ENCODE measurements at places on chromosomes 12 and 14.

GRCh38 chr14:92513966-92514843 is 624 bp downstream of the RIN3 start:
- no peak for DNase-seq

GRCh38 chr12:91633734-91634357 is 451.2 kb upstream of the DCN start:
- no peak for DNase-seq

DNA sequence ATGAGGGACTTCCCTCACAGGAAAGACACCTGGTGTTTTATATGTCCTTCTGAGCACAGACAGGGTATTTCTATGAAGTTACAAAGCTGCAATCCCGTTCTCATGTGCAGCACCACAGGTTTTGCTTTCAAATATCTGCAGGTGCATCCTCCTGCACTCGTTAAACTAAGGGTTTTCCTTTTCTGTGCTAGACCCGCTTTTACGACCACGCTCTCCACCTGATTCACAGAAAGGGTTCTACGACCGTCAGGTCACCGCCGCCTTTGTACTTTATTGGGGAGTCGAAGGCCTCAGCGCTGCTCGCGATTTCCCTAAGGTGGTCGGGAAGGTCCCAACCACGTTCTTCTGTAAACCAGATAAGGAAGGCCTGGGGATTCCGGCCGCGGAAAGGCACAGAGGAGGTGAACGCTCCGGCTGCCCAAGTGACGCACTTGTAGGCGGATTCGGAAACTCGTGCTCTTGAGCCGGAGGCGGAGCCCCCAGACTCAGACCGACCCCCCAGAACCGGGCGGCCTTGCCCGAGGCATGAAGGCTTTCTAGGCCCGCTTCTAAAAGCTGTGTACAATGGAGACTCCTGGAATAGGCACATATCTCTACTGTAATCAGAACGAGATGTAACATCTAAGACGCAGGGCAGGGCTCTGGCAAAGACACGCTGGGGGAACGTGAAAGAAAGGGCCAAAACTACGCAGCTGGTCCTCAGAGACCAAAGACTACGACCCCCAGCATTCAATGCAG is 995 bp upstream of the HSP90B1 start:
- peak; percentile 95 for DNase-seq

DNA sequence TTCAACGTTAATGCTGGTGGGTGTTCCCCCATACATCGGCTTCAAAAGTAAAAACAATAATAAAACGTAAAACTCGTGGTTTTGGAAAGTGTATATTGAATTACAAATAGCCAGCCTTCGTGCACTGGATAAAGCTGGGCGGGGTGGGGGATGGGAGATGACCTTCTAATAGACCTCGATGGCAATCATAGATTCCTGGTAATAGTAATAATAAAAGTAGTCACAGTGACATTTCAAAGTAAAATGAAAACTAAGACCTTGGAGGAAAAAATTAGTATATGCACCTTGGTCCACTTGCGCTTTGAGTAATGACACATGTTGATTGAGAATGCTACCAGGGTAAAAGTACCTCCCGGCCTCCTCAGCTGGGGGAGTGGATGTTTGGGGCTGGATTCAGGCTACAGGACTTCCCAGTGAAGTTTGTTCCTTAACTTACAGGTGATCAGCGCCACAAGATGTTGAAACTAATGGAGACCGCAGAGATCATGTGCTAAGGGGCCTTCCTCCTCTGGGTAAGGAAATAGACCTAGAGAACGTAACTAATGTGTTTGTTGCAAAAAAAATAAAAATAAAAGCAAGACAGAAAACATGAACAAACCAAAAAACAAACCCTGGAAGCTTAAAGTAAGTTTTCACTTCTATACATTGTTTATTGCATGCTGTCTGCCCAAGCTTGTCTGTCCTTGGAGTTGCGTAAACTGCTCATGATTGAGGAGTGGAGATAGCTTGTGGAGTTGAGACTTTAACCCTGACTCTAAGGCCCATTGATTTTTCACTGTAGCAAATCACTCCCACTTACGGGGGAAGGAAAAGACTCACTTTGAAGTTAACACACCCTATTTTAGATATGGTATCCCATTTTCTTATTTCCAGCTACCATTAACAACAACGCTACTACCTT is 907 bp upstream of the LRIG3 start:
- DNase-seq = no peak

DNA sequence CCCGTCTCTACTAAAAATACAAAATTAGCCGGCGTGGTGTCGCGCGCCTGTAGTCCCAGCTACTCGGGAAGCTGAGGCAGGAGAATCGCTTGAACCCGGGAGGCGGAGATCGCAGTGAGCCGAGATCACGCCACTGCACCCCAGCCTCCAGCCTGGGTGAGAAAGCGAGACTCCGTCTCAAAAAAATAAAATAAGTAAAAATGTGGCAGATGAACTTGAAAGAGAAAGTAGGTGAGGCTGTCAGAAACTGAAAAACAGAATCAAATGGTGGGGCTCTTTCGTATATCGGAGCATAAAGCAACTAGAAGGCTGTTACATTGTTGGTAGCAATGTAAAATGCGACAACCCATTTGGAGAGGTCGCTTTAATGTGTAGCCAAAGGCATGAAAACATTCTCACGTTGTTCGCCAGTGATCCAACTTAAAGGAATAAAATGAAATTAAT is 767 bp upstream of the CCNT1 start:
- DNase-seq = peak; percentile 33

DNA sequence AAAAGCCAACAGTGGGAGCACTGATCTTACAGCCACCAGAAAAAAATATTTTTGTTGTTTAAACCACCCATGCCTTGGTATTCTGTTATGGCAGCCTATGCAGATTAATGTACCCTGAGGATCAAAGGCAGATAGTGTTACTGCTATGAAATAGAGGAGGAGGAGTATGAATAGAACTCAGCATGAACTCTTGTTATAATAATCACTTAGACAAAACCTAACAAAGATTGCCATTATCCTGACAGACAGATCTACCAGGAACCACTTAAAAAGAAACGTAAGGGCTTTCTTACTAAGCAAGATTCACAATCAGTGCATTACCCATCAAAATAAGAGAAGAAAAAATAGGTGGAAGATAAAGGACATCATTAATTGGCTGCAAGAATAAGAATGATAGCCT is 558.3 kb downstream of the GALC start:
- no peak for DNase-seq

- no peak for DNase-seq
Measured at GRCh38 chr14:55451398-55451797, 11.0 kb upstream of the TBPL2 start.

DNA sequence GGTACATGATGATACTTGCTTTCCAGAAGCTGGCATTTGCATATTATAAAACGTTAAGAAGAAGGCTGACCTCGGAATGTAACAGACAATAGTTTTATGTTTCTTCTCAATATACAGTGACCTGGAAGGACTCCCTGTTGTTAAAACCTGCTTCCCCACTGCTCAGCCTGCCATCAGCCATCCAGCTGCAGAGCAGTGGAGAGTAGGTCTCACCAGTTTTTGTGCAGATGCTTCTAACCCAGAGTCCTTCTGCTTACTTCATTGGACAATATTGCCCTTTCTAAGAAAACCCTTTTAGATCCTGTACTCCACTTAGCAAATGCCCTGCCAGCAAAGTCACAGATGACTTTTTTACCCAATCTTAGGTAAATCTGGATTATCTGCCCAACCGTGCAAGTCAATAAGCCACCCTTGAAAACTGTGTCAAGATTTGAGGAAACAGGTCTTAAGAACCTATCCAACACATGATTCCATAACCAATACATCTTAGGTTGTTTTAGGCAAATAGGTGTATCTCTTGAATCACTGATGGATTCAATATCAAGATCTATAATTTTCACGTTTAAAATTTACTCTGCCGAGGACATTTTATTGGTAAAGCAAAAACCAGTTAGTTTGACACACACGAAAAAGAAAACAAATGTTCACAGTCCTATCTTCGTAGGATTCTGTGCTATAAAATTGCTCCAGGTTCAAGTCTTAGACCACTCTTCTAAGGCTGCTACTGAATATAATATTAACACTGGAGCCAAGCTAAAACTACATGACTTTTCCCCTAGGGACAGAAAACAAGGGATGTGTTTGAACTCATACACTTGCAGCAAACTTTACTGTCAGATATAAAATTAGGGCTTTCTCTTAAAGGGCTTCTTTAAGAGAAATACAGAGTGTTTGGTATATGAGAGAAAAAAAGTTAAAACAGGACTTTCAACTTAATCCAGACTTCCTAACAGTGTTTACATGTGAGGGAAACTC is 5.7 kb downstream of the PHLDA1 start:
- no peak for DNase-seq

- no peak for DNase-seq
Measured at GRCh38 chr12:126191031-126191891, 1126.0 kb downstream of the AACS start.

- DNase-seq = no peak
Measured at GRCh38 chr14:99258876-99259726, 12.9 kb downstream of the BCL11B start.

DNA sequence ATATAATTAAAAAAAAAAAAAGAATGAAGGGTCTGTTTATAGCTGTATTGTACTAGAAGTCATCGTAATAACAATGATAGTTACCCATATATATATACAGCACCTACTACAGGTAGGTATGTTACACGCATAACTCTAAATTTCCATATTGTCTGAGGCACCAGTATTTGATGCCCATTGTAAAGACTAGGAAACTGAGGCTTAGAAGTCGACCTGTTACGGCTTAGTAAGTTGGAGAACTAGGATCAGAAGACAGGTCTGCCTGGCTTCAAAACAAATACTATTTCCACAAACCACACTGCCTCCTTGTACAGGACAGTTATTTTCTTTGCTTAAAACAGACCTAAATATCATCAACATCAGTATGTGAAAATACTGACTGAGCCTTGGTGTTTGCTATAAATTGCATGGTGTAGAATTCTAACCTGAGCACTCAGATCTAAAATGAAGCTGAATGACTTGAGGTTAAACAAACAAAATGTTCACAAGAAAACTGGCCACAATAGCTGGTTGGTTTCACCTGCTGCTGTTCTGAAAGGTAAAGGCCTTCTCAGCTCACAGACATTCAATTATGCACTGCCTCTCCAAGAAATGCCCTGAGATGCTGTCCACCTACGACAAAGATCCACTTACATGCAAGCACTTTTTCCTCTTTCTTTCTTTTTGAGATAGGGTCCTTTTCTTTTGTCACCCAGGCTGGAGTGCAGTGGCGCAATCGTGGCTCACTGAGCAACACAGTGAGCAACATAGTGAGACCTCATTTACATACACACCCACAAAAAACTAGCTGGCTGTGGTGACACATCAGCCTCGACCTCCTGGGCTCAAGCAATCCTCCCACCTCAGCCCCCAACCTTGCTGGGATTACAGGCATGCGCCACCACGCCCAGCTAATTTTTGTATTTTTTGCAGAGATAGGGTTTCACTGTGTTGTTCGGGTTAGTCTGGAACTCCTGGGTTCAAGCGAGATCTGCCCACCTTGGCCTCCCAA is 35.7 kb downstream of the SSH1 start:
- no peak for DNase-seq

- DNase-seq = no peak
Measured at GRCh38 chr14:58238252-58239243, 6.1 kb upstream of the PSMA3 start.

- no peak for DNase-seq
Measured at GRCh38 chr14:85607651-85608081, 77.7 kb downstream of the FLRT2 start.

- DNase-seq = no peak
Measured at GRCh38 chr12:124407074-124407473, 112.2 kb downstream of the RFLNA start.

DNA sequence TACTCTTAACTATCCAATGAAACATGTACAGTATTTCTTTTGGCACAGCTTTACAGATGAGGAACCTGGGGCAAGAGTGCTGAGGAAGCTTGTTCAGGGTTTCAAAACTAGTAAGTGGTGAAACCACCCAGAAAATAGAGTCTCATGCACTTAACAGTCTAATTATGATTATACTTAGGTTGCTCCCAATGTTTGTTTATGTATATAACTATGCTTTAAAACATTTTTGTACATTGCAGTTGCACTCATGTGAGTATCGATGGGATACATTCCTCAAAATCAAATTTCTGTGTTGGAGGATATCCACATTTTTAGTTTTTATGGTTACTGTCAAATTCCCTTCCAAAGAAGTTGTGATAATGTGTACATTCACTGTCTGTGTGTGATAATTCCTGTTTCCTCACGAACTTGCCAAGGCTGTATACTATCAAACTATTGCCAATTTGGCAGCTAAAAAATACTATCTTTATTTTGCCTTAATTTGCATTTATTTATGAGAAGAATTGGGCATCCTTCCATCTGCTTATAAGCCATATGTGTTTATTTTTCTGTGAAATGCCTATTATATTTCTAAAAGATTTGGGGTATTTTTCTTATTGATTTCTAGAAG is 143.9 kb upstream of the SSTR1 start:
- no peak for DNase-seq

GRCh38 chr12:34600592-34601462 is 578.5 kb downstream of the ALG10 start:
- DNase-seq = no peak

- DNase-seq = no peak
Measured at GRCh38 chr12:105803292-105803691, 335.5 kb downstream of the NUAK1 start.

GRCh38 chr12:21756699-21757098 is 17.8 kb downstream of the KCNJ8 start:
- no peak for DNase-seq

DNA sequence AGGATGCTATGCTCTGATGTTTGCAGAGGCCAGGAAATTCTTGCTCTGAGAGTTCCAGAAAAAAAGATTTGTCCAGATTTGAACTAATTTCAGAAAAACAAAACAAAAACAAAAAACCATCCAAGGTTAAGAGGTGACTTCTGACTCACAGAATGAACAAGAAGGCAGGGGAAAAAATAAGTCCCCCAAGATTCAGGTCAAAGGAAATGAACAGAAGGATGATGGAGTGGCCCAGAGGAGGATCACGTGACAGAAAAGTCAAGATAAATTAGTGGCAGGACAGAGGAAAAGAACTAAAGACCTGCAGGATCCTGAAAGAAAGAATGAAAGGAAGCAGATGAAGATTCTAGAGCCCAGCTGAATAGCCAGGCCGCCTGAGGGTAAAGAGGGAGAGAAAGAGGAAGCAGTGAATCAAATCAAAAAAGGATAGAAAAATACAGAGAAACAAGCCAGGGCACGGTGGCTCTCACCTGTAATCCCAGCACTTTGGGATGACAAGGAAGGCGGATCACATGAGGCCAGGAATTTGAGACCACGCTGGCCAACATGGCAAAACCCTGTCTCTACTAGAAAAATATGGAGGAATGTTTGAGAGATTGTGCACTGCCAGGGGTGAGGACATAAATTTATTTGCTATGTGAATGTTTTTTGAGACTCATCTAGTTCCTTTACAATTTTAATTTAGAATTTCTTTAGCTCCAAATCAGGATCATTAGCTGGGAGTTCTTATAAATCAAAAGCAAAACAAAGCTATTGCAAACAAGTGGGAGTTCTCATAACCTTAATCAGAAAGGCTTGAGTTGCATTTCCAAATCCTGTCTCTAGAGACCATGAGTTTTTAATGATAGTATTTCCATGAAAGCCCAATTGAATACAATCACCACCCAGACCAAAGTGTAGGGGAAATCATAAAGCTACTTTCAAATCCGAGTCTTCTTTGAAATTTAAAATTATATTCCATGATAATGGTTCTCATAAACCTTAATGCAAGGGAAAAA is 217.1 kb upstream of the PLEKHG7 start:
- DNase-seq = no peak
